ENCODE measurements at places on chromosomes 5 and 9. TPM values are rescaled to one million over a fixed set of nuclear protein-coding genes. Genes with fewer than 3 reads are reported as not detected.
A peak's percentile ranks its signal among the peaks of the same experiment; 100 is the strongest.

The SPTLC1 gene
- total RNA-seq = 51.2 TPM

The IL4 gene
- total RNA-seq = 2.1 TPM

DNA sequence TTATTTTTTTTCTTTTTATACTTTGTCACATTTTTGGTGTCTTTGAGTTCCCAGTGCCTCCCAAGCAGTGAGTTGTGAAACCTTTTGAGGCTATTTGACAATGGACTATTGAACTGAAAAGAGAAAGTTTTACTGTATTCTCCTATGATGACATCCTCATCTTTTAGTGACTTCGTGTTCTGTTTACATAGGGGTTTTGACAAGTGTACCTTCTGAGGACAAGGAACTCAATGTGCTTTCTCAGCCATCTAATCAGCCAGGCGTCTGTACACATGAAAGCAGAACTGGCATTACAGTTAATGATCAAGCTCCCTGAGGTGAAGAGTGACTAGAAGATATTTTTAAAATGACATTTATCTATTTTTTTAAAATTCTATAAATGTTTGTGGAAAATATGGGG is 175.5 kb downstream of the ANXA1 start:
- no peak for DNase-seq

The FST gene
- not detected for total RNA-seq

GRCh38 chr5:172044631-172045314 is 38.3 kb upstream of the FBXW11 start:
- no peak for DNase-seq

DNA sequence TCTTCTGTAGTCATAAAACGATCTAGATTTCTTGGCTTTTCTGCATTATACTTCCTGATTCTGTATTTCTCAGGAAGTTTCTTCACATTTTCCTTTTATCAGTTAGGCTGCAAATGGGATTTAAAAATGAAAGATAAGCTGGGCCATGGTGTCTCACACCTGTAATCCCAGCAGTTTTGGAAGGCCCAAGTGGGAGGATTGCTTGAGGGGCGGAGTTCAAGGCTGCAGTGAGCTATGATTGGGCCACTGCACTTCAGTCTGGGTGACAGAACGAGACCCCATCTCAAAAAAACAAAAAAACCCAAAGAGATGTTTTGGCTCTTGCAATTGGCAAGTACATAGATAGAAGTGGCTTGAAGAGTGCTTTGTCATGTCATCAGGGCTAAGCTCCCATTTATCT is 26.2 kb upstream of the APC start:
- DNase-seq = no peak

The CCL27 gene
- not detected for total RNA-seq

- no peak for DNase-seq
Measured at GRCh38 chr9:98429613-98430012, 174.2 kb upstream of the TBC1D2 start.

The KLHL3 gene
- 24.4 TPM for total RNA-seq

DNA sequence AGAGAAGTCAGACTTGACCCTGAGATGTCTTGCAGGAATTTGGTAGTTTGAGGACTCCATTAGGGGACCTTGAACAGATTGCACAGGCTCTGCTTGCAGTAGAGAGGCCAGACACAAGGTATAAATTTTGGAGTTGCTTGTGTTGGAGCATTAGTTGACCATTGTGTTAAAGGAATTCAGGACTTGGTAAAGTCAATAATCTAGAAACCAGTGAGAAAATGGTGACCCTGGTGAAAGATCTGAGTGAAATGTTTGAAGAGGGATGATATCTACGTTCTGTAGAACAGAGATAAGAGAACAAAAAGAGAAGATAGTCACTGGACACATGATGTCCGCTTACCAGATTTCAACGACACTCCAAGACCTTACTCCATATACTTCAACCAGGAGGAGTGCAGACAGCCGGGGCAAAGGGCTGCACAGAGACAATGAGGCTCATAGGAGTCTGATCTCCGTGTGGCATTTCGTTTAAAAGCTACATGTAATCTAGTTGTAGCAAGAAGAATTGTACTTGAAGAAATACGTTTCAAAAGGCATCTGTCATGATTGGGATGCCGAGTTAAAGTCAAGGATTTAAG is 13.2 kb downstream of the DNAJC25 start:
- DNase-seq = no peak

GRCh38 chr9:126160067-126160853 is 166.4 kb upstream of the MVB12B start:
- DNase-seq = no peak

The SLC9A3 gene
- total RNA-seq = 2.0 TPM

DNA sequence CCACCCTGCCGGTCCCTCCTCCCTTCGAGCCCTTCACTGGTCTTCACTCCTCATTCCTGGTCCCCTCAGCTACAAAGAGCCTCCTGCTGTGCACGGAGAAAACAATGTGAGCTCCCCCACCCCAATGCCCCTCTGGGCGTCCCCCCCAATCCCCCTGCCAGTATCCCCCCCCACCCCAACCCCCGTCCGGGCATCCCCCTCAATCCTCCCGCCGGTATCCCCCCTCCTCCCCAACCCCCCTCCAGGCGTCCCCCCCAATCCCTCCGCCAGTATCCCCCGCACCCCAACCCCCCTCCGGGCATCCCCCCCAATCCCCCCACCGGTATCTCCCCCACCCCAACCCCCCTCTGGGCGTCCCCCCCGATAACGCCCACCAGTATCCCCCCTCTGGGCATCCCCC is 42.8 kb downstream of the EXD3 start:
- DNase-seq = no peak

- DNase-seq = no peak
Measured at GRCh38 chr9:133540698-133541025, 6.2 kb downstream of the ADAMTSL2 start.

DNA sequence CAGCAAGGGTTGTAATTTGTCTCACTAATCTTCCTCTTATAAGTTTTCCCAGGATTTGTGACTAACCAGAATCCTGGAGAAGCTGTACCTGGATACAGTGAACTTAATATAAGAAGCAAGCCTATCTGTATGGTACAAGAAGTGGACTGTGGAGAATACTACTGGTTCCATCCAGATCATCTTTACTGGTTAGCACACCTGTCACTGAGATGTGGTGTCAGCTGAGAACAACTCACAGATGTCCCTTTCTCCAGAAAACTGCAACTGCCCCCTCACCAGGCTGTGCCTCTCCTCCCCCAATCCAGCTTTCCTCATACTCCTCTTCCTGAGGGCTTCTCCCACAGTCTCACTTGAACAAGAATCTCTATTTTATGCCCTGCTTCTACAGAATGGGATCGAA is 4.9 kb downstream of the FBXO10 start:
- DNase-seq = no peak

GRCh38 chr5:119386596-119387344 is 31.0 kb downstream of the TNFAIP8 start:
- no peak for DNase-seq

GRCh38 chr9:92265154-92265553 is 28.3 kb downstream of the IARS1 start:
- DNase-seq = no peak

DNA sequence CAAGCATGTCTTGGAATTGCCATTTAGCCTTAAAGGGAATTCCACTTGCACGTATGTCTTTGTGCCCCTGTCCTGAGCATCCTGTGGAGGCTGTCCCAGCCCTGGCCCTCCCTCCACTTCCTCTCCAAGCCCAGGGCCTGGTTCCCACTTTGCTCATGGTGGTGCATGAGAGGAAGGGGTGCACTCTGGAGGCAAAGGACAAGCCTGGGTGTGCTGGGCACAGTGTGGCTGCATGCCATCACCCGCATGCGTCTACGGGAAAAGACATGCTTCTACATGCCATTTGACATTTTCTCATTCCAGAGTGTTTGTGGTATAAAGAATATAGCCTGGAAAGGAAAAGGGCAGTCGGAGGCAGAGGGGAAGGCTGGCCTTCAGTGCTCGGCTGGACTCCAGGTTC is 7.2 kb upstream of the IRX2 start:
- no peak for DNase-seq

- no peak for DNase-seq
Measured at GRCh38 chr9:133955821-133956411, 36.2 kb downstream of the VAV2 start.

The SPRY4 gene
- 0.52 TPM for total RNA-seq

DNA sequence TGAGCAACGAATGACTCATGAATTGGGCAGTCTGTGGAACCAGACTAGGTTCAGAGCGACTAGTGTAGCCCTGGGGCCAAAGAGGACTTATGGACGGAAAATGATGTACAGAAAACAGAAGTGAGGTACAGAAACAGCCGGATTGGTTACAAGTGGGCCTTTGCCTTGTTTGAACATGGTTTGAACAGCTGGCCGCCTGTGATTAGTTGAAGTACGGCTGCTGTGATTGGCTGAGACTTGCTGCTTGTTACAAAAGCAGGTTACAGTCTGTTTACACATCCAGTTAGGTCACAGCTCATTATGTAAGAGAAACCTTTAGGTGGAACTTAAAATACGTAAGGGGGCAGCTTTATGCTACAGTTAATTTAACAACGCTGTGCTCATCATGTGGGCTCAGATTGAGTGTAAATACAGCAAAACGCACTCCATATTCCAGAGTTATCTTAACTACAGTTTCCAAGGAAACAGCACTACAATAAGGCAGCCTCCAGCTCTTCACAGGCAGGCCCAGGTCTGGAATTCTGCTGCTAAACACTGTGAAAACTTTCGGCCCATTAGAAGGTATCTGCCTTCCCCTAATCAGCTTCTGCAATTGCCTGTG is 6.5 kb downstream of the AMACR start:
- DNase-seq = no peak

The KIF27 gene
- 2.9 TPM for total RNA-seq

GRCh38 chr5:163759000-163759704 is 253.7 kb downstream of the MAT2B start:
- no peak for DNase-seq

GRCh38 chr5:143229426-143229895 is 174.0 kb downstream of the NR3C1 start:
- peak; percentile 12 for DNase-seq

The PDE6A gene
- not detected for total RNA-seq

GRCh38 chr5:90680921-90681563 is 122.4 kb downstream of the ADGRV1 start:
- no peak for DNase-seq

GRCh38 chr5:138763037-138763778 is 10.0 kb downstream of the CTNNA1 start:
- no peak for DNase-seq

GRCh38 chr9:130143279-130143893 is 28.8 kb upstream of the NCS1 start:
- no peak for DNase-seq

DNA sequence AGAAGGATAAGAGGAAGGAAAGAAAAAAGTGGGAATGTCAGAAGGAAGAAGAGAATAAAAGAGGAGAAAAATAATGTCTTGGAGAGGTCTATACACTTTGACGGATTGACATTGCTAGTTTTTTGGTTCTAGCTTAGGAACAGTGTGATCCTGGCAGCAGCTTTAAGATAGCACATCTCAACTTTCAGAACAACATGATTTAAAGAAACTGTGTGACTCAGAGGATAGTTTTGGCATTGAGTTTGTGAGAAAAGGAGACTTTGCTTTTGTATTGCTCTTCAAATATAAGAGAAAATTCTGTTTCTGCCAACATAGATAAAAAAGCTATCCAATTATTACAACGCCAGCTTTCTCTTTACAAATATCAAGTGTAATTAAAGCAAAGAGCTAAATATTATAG is 260.7 kb upstream of the ARRDC3 start:
- no peak for DNase-seq

- DNase-seq = no peak
Measured at GRCh38 chr5:179599973-179600372, 23.5 kb downstream of the HNRNPH1 start.

DNA sequence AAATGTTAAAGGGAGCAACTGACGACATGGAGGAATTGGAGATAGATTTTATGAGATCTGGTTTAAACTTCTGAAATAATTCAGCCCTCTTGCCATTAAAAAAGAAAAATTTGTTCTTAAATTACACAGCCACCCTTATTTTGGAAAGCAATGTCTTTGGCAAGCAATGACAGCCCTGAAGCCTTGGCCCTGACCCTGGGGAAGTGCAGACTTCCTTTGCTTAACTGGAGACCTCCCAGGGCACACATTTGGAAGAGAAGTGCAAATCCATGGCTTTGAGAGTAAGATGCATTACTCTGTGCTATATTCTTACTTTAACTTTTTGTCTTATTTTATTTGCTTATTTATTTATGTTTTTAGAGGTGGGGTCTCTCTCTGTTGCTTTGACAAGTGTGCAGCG is 22.0 kb downstream of the RXFP3 start:
- DNase-seq = no peak

DNA sequence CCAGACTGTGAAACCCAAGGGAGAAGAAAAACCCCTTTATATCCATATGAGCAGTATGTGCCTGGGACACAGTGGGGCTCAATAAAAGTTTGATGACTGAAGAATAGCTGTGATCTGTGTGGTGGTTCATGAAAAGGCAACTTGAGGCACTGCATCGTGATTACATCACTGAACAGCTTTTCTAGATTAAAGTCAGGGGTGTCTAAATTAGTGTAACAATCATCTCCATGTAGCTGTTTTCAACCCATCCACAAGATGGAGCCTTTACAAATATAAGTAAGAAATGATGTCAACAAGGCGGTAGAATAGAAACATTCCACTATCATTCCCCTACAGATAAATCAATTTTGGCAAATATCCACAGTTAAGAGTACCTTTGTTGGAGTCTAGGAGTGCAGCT is 55.5 kb downstream of the PRRC1 start:
- no peak for DNase-seq

DNA sequence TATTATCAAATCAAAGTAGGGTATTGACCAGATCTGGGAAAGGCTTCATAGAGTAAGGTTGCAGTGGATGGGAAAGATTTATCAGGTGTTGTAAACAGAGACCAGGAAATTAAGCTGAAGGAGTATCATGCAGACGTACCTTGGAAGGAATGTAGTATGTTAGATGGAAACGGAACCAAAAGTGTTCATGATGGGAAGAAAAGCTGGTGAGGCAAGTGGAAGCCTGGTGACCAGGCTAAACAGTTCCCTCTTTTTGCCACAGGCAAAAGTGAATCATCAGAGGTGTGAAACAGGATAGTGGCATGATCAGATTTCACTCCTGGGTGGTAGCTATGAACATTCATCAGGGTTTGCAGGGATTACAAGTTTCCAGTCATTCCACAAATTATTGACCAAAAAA is 780.1 kb upstream of the DMAC1 start:
- DNase-seq = no peak

- DNase-seq = no peak
Measured at GRCh38 chr5:94691949-94692348, 73.5 kb downstream of the SLF1 start.

DNA sequence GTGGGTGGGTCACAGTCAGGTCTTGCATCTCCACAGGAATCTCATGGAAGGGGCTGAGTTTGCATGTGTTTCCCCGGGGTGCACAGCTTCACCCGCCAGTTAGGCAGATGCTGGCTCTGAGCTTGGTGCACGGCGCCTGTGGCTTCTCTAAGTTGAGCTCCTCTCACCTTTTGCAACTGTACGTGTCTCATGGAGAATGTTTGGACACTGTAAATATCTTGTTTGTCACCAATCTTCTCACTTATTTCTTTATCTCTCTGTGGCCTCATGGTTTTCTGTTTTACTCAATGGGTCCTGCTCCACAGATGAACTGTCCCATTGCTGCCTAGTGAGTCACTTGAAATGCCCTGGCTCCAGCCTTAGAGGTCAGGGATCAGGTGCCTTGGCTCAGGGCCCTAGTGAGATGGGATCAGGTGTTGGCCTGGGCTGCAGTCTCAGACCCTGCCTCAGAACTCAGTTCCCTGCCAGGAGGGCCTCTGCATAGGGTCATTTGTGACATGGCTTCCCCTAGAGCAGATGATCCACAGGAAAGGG is 61.6 kb downstream of the WNK2 start:
- DNase-seq = no peak
